Lung (tissue), 17 donors: ENCODE measurements at places on chromosomes 2 and 18. TPM values are rescaled to one million over a fixed set of nuclear protein-coding genes. Genes with fewer than 3 reads are reported as not detected.

The GBX2 gene
- total RNA-seq, result not detected

The MAT2A gene
- 150 TPM for total RNA-seq

The ACKR3 gene
- total RNA-seq, result 15.8 TPM

The MARS2 gene
- total RNA-seq, result 7.2 TPM

The VAMP5 gene
- total RNA-seq, result 18.5 TPM

The FAM124B gene
- total RNA-seq, result 1.6 TPM

The REG3G gene
- total RNA-seq, result 0.43 TPM

The CCDC85A gene
- 7.8 TPM for total RNA-seq

The FLACC1 gene
- total RNA-seq, result 8.6 TPM

The KCNE4 gene
- total RNA-seq, result 5.3 TPM

The CAMKMT gene
- total RNA-seq, result 19.7 TPM

The SIGLEC15 gene
- 0.64 TPM for total RNA-seq

The ACVR1C gene
- 1.9 TPM for total RNA-seq

The NETO1 gene
- not detected for total RNA-seq

The HOXD12 gene
- not detected for total RNA-seq

The MFSD2B gene
- total RNA-seq, result 0.89 TPM

The NDC80 gene
- 0.55 TPM for total RNA-seq

The MAB21L4 gene
- 21.1 TPM for total RNA-seq

The MC5R gene
- total RNA-seq, result not detected

The ERICH2 gene
- 17.0 TPM for total RNA-seq

The FHOD3 gene
- 4.4 TPM for total RNA-seq

The HOXD13 gene
- not detected for total RNA-seq

The STPG4 gene
- total RNA-seq, result 1.0 TPM

The KCNJ13 gene
- total RNA-seq, result 1.8 TPM

The CSRNP3 gene
- 8.7 TPM for total RNA-seq

The DYNC1I2 gene
- 72.7 TPM for total RNA-seq

The GPN1 gene
- total RNA-seq, result 25.0 TPM

The PLCD4 gene
- total RNA-seq, result 4.7 TPM

The INHBB gene
- 7.8 TPM for total RNA-seq

The HAUS1 gene
- total RNA-seq, result 17.2 TPM

The TXNDC2 gene
- 0.12 TPM for total RNA-seq
